Vagina (tissue), 2 donors: ENCODE measurements at places on chromosomes 12 and 14.

DNA sequence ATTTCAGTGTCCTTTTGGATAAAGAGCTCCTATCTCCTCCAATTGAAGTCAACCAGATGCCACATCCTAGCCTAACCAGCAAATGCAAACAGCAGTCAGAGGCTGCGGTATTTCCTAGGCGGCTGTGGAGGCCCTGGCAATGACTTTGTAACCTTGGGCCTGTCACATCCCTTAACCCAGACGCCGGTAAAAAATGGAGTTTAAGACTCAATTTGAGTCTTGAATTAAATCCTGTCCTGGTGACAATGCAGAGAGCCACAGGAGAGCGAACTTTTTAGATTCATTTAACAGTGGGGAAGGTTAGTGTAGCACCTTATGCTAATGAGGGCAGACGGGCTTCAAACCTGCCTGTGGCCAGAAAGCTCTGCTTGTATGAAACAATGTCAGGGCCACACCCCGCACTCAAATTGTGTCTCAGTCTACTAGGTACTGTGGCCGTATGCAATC lies 1.3 kb downstream of the C12orf75 start:
- no peak for DNase-seq

DNA sequence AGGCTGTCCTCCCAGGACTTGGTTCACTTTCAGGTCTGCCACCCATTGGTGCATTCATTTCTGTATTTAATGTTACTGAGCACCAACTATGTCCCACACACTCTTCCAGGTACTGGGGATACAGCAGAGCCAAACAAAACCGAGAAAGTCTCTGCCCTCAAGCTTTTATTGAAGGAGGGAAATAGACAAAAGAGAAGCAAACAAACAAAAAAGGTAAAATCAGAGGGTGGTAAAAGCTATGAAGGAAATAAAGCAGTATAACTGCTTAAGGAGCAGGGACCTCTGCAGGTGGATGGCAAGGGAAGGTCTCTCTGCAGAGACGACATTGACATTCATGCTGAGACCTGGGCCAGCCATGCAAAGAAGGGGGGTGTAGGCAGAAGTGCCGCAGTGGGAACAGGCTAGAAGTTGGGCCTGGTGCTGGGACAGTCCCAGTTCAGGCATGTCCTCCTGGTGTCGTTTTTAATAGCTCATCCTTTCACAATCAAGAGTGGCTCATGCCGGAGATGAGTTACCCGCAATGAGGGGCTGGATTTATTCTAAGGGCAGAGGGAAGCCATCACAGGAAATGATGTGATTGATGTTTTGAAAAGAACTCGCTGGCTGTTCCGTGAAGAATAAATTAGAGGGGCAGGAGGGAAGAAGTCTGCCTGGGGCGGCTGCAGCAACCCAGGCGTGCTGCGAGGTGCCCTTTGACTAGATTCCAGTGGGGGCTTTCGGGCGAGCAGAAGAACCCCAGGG lies 72.8 kb downstream of the IRF2BPL start:
- DNase-seq: no peak

DNA sequence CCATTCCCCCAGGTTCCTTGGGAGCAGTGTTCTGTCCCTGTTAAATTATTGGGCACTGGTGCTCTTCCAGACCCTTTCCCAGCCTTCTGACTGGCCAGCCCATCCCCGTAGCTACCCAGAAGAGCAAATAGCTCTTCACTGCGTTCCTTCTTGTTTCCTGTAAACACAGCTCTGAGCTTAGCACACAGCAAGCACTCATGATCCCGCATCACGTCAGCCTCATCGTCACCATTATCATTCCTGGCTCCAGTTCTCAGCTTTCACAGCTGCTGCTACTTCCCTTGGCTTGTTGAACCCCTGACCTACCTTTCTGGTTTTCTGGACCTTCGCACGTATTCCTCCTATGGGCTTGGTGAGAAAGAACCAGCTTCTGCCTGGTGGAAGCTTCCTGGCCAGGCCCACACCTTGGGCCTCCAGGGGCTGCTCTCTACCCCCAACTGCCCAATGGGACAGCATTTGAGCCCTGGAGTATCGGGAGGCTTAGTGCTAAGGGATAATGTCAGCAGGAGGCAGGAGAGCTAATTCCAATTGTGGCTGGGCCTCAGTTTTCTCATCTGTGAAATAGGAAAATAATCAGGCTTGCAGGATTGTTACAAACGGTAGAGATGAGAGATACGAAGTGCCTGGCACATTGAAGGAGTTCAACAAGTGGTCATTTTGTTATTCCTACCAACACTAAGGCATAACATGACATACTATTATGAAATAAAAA lies 22.6 kb upstream of the PAPOLA start:
- no peak for DNase-seq

DNA sequence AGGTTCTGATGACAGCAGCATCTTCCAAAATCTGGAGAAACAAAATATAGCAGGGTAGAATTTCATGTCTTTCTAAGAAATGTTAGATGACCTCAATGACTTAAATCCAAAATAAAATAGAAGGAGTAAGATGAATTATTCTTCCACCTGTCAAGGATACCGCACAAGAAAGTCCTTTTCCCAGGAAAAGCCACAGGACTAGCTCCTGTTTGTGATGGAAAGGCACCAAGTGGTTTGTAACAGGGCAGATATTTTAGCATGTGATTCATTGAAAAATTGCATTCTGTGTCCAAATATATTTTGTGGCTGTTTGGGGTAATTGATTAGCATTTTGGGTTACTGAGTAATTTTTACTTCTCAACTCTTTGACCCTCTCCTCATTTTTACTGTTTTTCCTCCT lies 2.7 kb downstream of the CD163L1 start:
- no peak for DNase-seq

DNA sequence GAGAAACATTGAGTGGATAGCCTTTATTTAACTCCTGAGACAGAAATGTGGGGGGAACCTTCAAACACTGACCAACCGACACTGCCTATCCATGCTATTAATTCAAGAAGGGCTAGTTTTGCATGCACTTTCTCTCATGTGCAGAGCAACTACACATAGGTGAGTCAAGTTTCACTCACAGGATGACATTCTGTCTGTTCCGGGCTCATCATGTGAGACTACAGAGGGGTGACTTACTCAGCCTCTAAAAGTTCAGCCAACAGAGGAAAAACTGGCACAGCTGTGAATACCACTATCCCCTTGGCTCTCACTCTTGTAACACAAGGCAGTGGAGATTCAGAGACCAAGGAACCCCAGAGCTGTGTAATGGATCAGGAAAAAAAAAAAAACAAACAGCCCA lies 13.3 kb downstream of the BEST3 start:
- DNase-seq: no peak

DNA sequence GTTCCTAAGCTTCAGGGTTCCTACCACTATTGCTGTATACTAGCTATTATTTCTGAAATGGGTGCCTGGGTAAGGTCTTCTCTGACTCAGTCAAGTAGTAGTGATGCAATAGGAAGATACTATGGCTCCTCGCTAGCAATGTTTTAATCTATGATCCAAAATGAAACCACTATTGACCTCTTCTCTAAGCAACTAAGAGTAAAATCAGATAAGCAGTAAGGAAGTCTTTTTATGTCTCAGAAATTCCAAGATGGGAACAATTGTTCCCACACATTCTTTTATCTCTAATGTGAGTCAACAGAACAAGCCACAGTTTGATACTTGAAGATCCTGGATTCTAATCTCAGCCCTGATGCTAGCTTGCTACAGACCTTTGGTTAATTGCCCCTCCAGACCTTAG lies 45.1 kb downstream of the AREL1 start:
- no peak for DNase-seq

DNA sequence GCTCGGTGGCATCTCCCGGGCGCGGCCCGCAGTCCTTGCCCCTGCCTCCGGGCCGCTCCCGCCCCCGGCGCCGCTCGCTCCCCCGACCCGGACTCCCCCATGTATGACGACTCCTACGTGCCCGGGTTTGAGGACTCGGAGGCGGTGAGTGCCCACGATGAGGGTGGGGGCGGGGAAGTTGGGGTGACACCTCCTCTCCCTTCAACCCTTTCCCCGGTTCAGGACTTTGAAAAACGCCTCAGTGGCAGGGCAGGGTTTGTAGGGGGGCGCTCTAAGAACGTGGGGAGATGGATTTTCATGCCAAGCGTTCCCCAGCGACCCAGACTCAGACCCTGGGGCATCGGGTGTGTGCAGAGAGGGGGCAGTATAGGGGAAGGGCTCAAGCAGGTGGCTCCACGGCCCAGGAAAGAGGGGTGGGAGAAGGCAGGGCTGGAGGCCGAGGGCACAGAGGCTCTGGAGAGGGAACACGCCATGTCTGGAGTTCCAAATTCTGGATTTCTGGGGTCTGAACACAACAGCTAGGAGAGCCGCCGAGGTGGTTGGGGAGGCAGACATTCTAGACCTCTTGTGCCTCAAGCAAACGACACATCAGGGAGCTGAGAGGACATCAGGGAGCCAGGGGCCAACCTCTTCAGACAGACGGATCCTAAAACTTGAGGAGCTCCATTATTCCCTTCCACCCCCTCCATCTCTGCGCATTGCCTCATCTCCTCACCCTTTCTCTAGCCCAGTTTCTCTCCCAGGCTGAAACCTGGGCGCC lies 715 bp downstream of the CACNB3 start:
- DNase-seq: no peak

GRCh38 chr12:1297206-1297605 lies 297.2 kb downstream of the FBXL14 start:
- DNase-seq: no peak

DNA sequence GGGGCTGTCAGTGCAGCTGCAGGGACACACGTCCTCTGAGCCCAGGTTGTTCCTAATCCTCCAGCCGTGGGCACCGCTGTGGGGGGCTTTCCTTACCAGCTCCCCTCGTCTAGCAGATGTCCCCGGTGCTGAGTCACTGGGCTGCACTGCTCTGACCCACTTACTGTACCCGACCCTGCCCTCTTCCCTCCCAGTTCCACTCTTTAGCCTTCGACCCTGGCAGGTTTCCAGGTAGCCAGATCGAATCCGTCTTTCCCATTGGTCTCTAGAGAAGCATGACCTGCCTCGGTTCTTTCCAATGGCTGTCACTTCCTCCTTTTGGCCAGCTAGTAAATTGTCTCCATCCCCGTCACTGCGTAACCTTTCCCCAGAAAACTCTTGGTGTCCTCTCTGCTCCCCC lies 48.4 kb downstream of the ELK3 start:
- no peak for DNase-seq

- DNase-seq: no peak
These were observed 180.3 kb downstream of the EMP1 start for GRCh38 chr12:13376610-13377373.

GRCh38 chr12:109580684-109581333 lies 7.2 kb downstream of the MVK start:
- no peak for DNase-seq

- no peak for DNase-seq
These were observed 57.1 kb downstream of the TNFAIP2 start for GRCh38 chr14:103180331-103180730.

- DNase-seq: no peak
These were observed 47.9 kb downstream of the PITPNM2 start for GRCh38 chr12:123102781-123103503.

DNA sequence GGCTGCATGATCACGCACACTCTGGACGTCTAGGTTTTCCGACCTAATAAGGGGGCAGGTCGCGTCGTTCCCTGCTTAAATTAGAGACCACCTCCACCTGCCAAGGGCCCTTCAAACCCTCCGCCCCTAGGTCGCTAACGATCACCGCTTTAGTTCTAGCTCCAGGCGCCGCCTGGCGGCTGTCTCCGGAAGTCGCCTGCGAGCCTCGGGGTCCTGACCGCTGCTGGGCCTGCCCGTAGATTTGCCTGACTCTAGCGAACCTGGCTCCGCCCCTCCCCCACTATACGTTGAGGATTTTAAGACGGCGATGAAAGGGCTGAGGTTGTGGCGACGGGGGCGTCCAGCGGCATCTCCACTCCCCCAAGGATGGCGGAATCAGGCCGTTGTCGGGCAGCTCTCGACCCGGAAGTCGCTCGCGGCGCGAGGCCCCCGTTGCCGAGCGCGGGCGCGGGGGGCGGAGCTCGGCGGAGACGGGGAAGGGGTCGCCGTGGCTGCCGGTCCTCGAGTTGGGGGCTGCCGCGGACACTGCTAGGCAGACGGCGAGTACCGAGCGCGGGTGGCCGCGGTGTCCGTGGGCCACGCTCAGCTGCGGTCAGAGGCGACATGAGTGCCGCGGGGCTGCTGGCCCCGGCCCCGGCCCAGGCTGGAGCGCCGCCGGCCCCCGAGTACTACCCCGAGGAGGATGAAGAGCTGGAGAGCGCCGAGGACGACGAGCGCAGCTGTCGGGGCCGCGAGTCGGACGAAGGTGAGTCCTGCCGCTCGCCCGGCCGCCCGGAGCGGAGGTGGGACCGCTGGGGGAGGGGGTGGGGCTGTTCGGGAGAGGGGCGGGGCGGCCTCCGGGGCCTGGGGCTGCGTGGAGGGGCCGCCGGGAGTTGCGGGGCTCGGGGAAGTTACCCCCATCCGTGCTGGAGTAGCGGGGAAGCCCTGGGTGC lies at the start of gene SUDS3:
SUDS3 (plus strand) TSS at position 467 of the 932 bp plus-strand sequence; CDS start at position 604, 137 bp downstream.
- no peak for DNase-seq

DNA sequence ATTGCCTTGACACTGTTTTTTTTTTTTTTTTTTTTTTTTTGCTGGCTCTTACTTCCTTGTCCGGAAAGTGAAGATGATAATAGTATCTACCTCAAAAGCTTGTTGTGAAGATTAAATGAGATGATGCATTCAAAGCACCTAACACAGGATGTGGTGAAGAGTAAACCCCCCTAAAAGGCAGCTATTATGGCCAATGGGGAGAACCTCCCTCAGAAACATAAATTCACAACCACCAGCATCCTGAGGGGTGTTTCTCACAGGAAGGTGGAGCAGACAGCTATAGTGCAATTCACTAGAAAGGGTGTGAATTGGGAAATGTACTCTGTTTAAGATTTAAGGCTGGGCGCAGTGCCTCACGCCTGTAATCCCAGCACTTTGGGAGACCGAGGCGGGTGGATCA lies 85.4 kb upstream of the CRY1 start:
- DNase-seq: no peak

DNA sequence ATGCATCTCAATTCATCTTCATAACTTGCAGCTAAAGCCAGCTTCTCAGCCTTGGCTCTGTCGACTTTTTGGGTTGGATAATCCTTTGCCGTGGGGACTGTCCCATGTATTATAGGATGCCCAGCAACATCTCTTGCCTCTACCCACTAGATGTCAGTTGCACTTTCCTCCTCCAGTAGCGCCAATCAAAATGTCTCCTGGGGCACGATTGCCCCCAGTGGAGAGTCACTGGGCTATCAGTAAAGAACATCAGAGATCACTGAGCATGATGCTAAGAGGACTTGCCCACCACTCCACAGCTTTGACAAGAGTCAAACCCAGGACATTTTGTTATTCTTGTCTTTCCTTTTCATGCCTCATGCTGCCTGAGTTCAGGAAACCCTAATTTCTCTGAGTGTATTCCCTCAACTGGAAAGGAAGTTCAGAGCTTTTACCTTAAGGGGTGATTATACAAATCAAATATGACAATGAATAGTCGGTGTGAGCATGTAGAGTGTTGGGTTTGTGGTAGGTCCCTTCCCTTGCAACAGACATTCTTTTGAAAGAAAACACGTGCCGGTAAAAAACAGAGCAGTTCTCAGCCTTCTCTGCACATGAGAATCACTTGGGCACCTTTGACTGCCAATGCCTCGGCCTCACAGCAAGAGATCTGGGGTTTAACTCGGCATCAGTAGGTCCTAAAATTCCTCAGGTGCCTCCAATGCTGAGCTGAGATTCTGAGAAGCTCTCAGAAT lies 980.6 kb downstream of the VRK1 start:
- DNase-seq: no peak

- DNase-seq: no peak
These were observed 17.4 kb upstream of the PYGL start for GRCh38 chr14:50961605-50962221.
